ENCODE measurements at places on chromosomes 2 and 18.

GRCh38 chr18:22765896-22766295 lies 167.2 kb upstream of the RBBP8 start:
- no peak for DNase-seq

DNA sequence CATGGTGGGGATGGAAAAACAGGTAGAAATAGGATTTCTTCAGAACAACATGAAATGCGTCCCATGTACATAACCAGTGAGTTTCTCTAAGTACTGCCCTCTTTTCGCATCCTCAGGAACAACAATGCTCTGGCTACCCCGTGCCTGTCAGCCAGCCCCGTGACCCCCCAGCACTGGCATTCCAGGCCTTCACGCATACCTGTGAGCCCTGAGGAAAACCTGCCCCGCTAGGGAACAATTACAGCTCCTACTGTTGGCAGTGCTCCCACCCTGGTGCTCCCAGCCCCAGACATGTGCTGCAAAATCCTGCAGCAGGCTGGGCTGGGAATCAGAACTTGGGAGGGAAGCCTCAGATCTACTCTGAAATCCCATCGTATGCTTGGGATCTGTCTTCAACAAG lies 9.1 kb downstream of the SMAD7 start:
- DNase-seq: no peak

GRCh38 chr2:3738454-3738853 lies 35.1 kb downstream of the DCDC2C start:
- no peak for DNase-seq

DNA sequence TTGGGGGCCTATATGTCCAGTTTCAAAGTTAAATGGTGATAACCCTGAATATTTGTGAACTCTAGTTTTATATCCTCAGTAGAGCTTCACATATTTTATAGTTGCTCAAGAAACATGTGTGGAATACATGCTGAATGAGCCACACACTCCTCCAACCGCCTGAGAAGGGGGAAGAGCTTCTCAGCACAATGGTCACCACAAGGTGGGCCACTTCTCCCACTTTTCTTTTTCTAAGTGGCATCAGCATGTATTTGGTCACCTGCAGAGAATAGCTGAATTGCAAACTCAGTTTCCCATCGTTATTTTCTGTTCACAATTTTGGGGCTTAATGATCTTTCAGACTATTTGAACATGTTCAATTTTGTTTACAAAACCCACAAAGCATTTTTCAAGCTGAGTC lies 340.5 kb downstream of the PARD3B start:
- DNase-seq: no peak

DNA sequence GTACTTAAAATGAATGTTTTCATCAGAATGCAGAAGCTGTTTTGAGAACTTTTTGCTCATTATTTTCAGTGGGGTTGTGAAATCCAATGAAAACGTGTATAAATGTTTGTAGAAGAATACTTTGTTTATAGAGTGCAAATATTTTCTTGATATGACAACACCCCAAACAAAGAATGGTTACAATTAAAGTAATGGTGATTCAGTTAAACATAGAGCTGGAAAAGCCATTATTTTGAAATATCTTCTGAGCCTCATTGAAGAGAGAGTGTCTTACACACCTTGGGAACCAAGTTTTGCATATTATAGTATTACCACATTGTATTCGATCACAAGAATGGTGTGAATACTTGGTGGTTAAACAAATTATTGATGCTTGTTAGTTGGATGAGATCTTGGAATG lies 48.7 kb downstream of the SPTBN1 start:
- DNase-seq: no peak

DNA sequence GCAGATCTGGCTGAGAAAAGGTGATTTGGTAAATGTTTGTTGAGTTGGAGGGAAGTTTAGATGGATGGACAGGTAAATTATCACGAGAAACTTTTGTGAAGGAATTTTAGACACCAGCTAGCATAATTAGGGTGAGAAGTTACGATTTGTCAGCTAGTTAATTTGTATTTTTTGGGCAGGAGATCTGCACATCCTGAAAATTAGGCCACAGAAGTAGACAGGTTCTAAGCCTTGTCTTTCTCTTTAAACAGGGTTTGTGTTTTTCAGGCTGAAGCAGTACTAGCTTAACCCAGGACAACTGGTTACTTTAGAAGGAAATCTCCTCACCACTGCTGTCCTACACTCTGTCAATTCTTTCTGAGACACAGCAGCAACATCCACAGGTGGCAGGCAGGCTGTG lies 49.1 kb downstream of the DDX1 start:
- DNase-seq: no peak

DNA sequence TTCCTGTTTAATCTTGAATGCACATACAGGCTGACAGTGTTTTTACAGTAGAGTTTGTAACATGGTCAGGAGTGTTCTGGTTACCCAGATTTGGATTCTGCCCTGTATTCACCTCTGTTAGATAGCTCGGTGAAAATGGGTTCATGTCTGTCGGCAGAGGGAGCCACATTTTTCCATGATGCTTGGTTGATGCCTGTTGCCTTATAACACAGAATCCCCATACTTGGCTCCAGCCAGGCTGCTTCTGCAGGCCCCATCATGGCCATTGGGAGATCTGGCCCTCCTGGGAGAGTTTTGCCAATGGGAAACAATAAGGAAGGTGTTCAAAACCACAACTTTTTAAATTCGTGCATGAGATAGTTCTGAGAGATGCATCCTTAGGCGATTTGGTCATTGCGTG lies 78.1 kb downstream of the WDSUB1 start:
- DNase-seq: no peak

GRCh38 chr2:155747531-155747930 lies 585.0 kb downstream of the NR4A2 start:
- no peak for DNase-seq

DNA sequence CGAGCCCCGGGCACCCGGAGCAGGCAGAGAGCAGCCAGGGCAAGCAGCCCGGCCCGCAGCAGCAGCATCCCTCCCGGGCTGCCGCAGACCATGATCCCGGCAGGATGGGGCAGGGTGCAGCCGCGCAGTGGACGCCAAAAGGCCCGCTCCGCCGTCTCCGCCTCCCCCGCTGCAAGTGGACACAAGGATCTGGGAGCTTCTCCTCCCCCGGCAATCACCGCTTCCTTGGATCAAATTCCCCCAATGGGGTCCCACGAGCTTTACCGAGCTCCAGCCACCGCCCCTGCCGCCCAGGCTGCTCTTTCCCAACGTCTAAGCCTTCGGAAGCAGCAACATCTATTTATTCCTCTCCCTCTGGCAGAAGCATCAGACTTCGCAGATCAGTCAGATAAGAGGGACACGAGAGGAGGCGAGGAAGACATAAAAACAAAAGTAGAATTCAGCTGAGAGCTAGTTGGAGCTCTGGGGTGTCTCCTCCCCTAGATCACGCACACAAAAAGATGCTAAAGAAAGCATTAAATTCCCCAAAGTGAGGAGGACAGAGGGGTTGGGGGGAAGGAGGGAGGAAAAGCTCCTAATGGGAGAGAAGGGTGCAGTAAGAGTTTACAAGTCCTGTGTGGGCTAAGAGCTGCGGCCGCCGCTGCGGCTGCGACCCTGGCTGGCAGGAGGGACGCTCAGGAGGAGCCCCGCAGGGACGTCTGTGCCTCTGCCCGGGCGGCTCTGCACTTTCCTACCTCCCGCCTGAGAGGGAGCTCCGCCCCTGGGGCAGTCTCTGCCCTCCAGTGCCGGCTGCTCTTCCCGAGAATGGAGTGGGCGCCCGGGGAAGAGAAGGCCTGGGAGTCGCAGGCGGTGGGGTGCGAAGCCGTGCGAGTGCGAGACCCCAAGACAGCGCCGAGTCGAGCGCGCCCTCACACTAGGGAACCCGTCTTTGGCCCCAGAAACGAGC lies at the start of gene FRZB:
FRZB (minus strand) TSS at position 177 of the 946 bp plus-strand sequence; CDS start at position 92, 85 bp downstream.
- peak; percentile 16 for DNase-seq

DNA sequence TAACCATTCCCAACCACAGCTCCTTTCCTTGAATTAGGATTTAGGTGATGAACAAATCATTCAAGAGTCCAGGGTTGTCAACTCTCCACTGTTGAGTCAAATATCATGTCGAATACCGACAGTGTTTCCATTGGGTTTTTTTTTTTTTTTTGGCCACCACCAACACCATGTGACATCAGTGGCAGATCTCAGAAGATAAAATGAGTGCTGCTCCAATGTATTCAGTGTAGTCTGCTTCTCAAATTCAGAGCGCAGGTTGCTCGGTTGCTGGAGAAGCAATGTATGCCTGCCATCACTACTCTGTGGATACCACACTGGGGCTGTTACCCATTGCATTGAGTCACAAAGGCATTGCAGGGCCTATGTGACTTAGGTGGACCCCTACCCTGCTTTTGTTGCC lies 10.8 kb upstream of the ATL2 start:
- DNase-seq: no peak

GRCh38 chr2:180367815-180368214 lies 360.7 kb upstream of the CWC22 start:
- no peak for DNase-seq

DNA sequence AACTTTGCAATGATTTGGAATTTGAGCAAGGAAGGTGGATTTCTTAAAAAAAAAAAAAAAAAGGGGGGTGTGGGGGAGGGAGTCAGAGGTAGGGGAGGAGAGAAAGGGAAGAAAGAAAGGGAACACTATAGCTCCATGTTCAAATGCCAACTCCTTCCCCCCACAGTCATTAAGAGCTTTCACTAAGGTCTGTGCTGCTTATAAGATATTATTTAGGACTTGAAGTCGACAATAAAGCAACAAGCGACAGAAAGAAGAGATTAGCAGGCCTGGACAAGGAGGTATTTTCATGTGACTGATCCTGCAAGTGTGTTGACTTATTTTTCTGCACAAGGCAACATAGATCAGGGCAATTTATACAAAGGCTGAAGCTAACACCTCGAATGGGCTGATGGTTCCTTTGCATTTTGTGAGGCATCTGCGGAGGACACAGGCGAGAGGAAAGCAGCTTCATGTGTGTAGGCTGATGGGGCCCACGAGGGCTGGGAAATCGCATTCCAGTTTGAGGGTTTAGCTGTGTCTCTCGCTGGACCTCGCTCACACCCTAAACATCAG lies 382.0 kb downstream of the SOX11 start:
- DNase-seq: no peak

GRCh38 chr2:207830778-207831438 lies 61.2 kb upstream of the FZD5 start:
- DNase-seq: no peak

DNA sequence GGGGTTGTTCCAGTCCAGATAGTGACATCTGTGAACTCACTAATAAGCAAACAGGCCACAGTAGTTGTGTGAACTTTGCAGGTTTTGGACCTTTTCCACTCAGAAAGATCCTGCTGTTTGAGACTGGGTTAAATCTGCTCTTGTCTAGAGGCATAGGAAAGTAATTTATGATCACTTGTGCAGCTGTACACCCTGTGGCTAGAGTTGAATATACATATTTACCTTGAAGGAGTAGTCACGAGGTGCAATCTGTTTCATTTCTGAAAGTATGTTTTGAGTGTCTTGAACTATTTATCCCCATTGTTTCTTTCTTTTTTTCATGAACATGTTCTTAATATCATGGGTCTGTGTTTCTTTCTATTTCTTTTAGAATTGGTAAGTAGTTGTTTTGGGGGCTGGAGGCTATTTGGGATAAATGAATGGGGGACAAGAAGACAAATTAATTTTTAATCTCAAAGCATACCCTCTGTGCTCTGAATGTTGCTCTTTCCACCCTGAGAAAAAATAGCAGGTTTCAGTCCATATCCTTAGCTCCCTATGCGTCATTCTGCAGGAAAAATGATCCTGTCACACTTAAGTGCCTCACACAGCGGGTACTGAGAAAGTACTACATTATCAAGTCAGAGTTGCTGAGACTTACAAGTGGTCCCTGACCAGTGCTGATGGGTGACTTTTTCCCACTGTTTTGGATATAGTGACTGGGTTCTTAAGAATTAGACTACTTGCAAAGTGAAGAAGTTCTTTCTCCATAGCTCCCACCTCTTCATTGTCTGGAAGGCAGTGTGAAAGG lies 28.2 kb downstream of the DCC start:
- DNase-seq: no peak

DNA sequence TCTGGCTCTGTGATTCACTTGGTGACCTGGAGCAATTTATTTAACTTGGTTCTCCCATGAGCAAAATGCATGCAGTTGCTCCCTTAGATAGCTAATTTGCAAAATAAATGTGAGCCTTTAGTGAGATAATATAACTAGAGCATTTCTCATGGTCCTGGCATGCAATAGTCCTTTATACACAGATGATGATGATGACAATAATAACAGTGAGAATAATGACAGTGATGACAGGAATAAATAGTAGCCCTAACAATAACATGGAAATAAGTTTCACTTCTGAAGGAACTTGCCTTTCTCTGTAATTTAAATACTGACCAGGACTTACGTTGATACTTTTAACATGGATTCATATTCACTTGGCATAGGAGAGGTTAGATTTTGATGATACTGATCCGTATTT lies 49.2 kb downstream of the LPIN1 start:
- DNase-seq: no peak

DNA sequence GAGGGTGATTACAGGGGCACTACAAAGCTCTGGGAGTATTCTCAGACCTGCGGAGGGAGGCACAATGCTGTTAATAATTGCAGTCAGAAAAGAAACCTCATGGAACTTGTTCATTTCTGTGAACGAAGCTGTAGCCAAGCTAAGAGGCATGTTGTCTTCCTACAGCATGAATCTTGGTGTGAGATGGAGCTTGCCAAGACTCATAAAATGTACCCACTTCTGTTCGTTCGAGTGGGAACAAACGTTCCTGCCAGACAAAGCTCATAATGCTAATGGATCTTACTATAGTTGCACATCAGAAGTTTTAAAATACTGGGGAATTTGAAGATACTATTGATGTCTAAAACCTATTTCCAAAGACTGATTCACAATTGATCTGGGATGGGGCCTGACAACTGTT lies 489.1 kb downstream of the ZEB2 start:
- DNase-seq: no peak

- DNase-seq: peak; percentile 15
Measured at GRCh38 chr2:164538240-164538866, 82.9 kb downstream of the GRB14 start.

DNA sequence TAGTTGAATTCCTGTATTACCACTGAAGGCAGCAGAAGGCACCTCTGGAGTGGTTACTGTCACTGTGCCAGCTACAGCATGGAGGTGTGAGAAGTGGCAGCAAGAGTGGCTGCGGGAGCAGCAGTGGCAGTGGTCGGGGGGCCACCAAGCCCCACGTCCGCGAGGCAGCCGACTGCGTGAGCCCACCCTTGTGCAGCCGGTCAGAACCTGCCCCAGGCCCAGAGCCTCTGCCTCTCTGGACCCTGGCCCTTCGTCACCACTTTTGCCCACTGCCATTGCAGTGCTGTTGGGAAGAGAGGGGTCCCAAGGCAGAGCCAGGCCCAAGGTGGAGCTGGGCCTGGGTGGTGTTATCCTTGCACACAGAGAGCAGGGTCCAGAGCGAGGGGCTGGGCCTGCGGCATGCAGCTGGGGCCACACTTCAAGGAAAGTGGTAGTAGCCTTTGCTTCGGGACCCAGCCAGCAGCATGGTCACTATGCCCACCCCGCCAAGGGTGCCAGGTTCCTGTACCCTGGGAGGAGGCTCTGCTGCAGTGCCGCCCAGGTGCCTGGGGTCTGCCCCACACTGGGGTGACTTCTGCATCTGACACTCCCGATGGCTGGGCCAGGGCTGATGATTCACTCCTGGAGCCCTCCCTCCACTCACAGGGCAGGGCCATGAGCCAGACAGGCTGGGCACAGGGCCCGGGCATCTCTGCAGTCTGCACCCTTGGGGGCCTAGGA lies 450.1 kb upstream of the LRATD1 start:
- no peak for DNase-seq

GRCh38 chr2:97910403-97911205 lies 85.1 kb downstream of the TMEM131 start:
- DNase-seq: no peak
